ENCODE measurements at places on chromosomes 6 and 20.

DNA sequence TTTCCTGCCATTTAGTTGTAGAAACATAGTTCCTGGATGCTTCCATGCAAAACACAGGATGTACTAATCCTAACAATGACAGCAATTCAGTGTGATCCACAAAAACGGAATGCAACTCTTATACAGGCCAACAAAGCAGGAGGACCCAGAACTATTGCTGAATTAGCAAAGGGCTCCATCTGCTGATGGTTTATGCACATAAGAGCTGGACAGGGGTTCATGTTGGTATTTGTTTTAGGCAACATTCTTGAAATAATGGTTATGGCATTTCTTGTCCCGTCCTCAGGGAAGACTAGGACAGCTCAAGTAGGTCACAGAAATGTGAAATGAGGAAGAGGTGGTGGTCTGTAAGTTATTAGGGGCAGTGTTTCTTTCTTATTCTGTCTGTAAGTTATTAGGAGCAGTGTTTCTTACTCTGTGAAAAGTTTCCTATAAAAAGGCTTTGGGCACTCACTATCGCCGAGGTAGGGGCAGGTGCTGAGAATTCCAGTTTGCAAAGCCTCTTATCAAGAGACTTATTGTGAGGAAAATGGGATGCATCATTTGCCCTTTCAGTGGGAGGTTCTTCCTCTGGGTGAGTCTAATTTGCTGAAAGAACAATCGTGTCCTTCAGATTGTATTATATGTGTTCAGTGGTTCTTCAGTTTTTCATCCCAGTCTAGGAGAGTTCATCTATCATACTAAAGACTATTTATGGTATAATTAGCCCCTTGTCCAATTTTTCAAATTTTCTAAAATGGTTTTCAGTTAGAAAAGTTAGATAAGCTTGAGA lies 171.1 kb downstream of the MCHR2 start:
- no peak overlapping the region for H3K4me3 ChIP-seq
- no peak for DNase-seq
- no peaks in the 10 kb centered on the region for H3K4me1 ChIP-seq
- H3K27ac ChIP-seq, result no peak overlapping the region
- H3K27me3 ChIP-seq, result no peaks in the 10 kb centered on the region

GRCh38 chr20:13756551-13756950 lies 28.2 kb downstream of the ESF1 start:
- DNase-seq, result no peak
- H3K4me1 ChIP-seq, result no peaks in the 10 kb centered on the region
- H3K27ac ChIP-seq, result no peak overlapping the region
- no peaks in the 10 kb centered on the region for H3K27me3 ChIP-seq

DNA sequence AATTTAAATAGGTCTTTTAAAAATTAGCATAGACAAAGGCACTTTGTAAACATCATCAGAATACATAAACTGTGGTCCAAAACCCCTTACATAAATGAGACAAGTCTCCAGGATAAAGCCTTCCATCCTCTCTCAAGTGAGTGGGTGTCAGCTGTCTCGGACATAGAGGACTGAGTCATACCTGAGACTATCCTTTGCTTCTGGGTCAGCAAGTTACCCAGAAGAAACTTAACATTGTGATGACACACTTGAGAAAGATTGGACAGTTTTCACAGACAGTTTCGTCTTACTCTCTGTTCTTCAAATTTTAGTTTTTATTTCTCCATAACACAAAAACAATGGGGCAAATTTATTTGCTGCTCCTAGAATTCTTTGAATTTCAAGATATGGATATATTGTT lies 838.0 kb downstream of the DHX35 start:
- no peaks in the 10 kb centered on the region for H3K4me1 ChIP-seq
- H3K4me3 ChIP-seq, result no peak overlapping the region
- H3K27ac ChIP-seq, result no peak overlapping the region
- no peak for DNase-seq
- no peaks in the 10 kb centered on the region for H3K36me3 ChIP-seq

- H3K27ac ChIP-seq, result no peak overlapping the region
- no peak for DNase-seq
- H3K4me3 ChIP-seq, result no peak overlapping the region
- H3K4me1 ChIP-seq, result no peaks in the 10 kb centered on the region
- peaks cover 2% of the 10 kb centered on the region for H3K27me3 ChIP-seq
Measured at GRCh38 chr6:148223424-148223842, 119.2 kb upstream of the SASH1 start.

- no peak overlapping the region for H3K4me3 ChIP-seq
- H3K27ac ChIP-seq, result no peak overlapping the region
- no peaks in the 10 kb centered on the region for H3K27me3 ChIP-seq
- H3K36me3 ChIP-seq, result no peaks in the 10 kb centered on the region
- no peaks in the 10 kb centered on the region for H3K4me1 ChIP-seq
- no peak for DNase-seq
Measured at GRCh38 chr6:18395177-18395855, 8.2 kb downstream of the RNF144B start.

GRCh38 chr20:57153238-57153905 lies 113.1 kb downstream of the BMP7 start:
- no peaks in the 10 kb centered on the region for H3K4me1 ChIP-seq
- DNase-seq, result no peak
- no peak overlapping the region for H3K4me3 ChIP-seq
- no peak overlapping the region for H3K27ac ChIP-seq

DNA sequence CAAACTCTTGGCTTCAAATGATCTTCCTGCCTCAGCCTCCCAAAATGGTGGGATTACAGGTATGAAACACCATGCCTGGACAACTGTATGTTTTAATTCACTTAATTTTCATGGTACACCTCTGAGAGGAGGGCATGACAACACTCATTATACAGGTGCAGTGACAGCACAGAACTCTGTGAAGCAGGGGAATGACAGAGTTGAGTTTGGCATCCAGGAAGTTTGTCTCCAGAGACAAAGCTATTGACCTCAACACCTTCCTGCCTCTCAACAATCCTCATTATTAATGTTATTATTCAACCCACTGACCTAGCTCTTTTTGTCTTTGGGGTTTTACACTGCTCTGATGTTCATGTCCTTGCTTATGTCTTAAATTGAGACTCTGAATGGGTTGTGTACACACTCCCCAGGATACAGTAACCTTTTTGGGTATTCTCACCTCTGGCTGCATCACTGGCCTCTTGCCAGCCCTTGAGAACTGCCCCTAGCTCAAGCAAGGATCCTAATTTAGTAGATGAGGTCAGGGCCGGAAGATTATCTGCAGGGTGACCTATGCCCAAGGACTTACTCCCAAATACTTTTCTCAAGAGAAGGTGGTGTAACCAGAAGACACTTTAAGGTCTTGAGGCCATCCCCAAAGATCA lies 13.0 kb upstream of the IER3 start:
- no peak for DNase-seq
- H3K4me1 ChIP-seq, result no peaks in the 10 kb centered on the region
- no peak overlapping the region for H3K4me3 ChIP-seq
- H3K27me3 ChIP-seq, result no peaks in the 10 kb centered on the region

DNA sequence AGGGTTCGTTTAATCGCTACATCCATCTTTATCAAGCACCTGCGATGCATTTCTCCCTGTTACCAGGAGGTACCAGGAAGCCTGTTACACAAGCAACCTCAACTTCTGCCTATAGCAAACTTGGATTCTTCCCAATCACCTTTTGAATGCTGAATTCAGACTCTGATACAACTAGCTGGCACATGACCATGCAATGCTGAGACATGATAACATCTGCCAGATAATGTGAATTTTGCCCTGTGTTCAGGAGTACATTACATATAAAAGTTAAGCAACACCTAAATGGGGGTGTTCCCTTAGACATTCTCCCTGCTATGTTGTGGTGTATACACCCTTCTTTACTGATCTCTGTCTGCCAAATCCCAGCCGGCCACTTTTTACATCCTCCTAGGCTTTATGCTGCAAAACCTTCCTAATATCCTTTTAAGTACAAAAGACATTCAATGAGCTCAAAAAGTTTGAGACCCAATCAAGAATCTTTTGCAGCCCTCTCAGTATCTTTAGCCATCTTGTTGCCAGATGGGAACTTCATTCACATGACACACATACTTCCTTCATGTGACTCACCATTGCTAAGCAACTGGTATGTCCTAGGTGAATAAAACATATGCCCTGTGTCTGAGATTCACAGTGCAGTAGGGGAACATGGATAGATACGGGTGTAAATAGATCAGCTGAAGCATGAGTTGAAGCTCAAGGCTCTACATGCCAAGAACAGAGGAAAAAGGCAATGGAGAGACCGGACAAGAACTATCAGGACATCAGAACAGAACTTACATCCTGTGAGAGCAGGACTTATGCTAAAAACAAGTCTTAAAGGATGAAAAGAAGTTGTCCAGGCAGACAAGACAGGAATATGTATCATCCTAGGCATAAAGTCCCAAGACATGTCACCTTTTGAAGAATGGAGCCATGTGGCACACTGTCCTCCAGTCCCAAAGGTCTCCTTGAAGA lies 84.3 kb downstream of the ZHX3 start:
- H3K36me3 ChIP-seq, result no peaks in the 10 kb centered on the region
- DNase-seq, result no peak
- no peak overlapping the region for H3K27ac ChIP-seq
- H3K27me3 ChIP-seq, result no peaks in the 10 kb centered on the region

- DNase-seq, result no peak
- no peaks in the 10 kb centered on the region for H3K36me3 ChIP-seq
- no peak overlapping the region for H3K27ac ChIP-seq
- H3K4me1 ChIP-seq, result peaks cover 14% of the 10 kb centered on the region
Measured at GRCh38 chr20:62551407-62552323, 75.9 kb upstream of the GATA5 start.

DNA sequence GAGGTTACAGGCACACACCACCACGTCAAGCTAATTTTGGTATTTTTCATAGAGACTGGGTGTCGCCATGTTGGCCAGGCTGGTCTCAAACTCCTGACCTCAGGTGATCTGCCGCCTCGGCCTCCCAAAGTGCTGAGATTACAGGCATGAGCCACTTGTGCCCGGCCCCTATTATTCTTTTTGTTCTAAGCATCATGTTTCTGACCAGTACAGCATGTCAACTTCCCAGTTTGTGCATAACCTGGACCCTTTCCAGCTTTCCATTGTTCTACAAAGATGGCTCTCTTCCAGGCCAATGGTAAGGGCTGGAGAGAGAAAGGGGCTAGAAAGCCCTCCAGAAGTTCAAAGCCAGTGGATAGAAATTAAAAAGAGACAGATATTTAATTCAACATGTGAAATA lies 91.3 kb upstream of the TNFAIP3 start:
- no peak overlapping the region for H3K4me3 ChIP-seq
- H3K4me1 ChIP-seq, result no peaks in the 10 kb centered on the region
- no peak overlapping the region for H3K27ac ChIP-seq
- H3K27me3 ChIP-seq, result no peaks in the 10 kb centered on the region

- no peaks in the 10 kb centered on the region for H3K4me1 ChIP-seq
- no peak overlapping the region for H3K4me3 ChIP-seq
- no peak for DNase-seq
- no peak overlapping the region for H3K27ac ChIP-seq
Measured at GRCh38 chr6:132482581-132482980, 30.3 kb downstream of the STX7 start.

DNA sequence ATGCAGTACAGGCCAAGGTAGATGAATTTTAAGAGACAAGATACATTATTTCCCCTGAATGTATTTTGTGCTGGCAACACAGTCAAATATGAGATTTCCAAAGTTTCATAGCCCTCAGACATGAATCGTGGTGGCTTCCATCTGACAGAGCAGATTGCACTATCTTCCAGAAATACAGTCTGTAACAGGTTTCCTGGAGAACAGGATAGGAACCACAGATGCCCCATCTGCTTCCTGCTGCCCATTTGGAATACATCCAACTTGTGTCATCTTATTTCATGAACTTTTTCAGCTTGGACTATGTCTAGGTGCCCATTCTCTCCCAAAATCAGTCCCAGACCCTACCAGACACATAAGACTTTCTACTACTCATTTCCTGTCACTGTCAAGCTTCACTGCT lies 426.0 kb downstream of the KIF16B start:
- DNase-seq, result no peak
- no peaks in the 10 kb centered on the region for H3K4me1 ChIP-seq
- H3K4me3 ChIP-seq, result no peak overlapping the region
- no peaks in the 10 kb centered on the region for H3K27me3 ChIP-seq
- H3K36me3 ChIP-seq, result no peaks in the 10 kb centered on the region

DNA sequence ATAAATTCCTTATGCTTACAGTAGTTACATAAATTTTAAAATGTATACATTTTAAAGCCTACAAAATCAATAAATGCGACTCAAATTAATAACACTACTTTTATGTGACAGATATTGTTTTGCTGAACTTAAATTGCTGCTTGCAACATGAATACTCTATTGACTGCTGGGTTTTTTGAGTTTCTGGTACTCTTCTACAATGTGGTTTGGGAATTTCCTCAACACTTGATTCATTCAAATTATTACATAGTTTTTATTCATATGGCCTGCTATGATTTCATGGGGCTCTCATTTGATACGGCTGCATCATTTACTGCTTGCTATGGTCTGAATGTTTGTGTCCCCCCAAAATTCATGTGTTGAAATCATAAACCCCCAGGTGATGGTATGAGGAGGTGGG lies 2.3 kb upstream of the TXLNB start:
- peaks cover 3% of the 10 kb centered on the region for H3K27me3 ChIP-seq
- H3K4me3 ChIP-seq, result no peak overlapping the region
- H3K36me3 ChIP-seq, result no peaks in the 10 kb centered on the region
- no peak overlapping the region for H3K27ac ChIP-seq

- DNase-seq, result peak; percentile 84
- H3K4me3 ChIP-seq, result peak overlapping the region; percentile 61
- no peaks in the 10 kb centered on the region for H3K27me3 ChIP-seq
- peaks cover 31% of the 10 kb centered on the region for H3K4me1 ChIP-seq
- H3K27ac ChIP-seq, result peak overlapping the region; percentile 61
Measured at GRCh38 chr20:53706466-53707370, 113.1 kb upstream of the ZNF217 start.

DNA sequence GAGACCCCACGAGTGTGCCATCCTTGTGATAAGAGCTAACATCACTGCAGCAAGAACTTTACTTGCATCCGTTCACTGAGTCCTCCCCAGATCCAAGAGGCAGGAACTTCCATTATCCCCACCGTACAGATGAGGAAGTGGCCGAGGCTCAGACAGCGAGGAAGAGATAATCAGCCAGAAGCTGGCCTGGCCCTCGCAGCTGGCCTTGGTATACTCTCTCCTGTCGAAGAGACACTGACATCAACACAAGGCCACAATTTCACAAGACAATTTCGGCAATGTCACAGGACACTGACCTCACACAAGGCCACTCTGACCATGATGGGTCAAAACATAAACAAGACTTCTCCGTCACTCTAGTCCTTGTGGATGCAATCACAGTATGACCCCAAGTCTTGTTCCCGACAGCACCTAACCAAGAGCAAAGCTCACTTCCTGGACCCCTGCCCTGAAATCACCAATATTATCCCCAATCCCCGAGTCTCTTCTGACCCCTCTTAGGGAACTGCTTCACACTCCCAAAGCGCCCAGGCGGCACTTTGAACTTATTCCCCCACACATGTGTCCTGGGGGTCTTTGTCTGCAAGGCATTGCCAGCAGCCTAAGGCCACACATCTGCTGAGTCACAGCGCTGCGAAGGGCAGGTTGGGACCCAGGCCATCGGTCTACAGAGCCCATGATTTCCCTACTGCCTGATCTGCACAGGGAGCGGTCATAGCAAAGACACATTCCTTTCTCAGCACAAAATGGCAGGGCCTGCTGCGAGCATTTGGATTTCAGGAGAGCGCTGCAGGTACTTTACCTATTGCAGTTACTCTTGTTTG lies 14.8 kb upstream of the VAPB start:
- no peak for DNase-seq
- peaks cover 7% of the 10 kb centered on the region for H3K27me3 ChIP-seq
- H3K36me3 ChIP-seq, result no peaks in the 10 kb centered on the region
- no peaks in the 10 kb centered on the region for H3K4me1 ChIP-seq
- H3K4me3 ChIP-seq, result no peak overlapping the region

- peaks cover 88% of the 10 kb centered on the region for H3K36me3 ChIP-seq
- no peak overlapping the region for H3K4me3 ChIP-seq
- H3K27ac ChIP-seq, result no peak overlapping the region
- peaks cover 6% of the 10 kb centered on the region for H3K4me1 ChIP-seq
- H3K27me3 ChIP-seq, result no peaks in the 10 kb centered on the region
Measured at GRCh38 chr20:36248836-36249235, 12.6 kb downstream of the AAR2 start.
